ENCODE measurements at places on chromosomes 1 and 21. TPM values are rescaled to one million over a fixed set of nuclear protein-coding genes. Genes with fewer than 3 reads are reported as not detected.

OR2L8 gene
- total RNA-seq: not detected

DNA sequence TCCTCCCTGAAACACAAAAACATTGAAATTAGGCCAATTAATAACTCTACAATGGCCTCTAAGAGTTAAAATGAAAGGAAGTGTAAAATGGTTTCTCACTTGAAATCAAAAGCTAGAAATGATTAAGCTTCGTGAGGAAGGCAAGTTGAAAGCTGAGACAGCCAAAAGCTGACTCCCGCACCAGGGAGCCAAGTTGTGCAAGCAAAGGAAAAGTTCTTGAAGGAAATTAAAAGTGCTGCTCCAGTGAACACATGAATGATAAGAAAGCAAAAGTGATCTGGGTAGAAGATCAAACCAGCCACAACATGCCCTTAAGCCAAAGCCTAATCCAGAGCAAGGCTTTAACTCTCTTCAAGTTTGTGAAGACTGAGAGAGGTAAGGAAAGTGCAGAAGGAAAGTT is 22.8 kb downstream of the CYYR1 start:
- DNase-seq: no peak
- H3K27me3 ChIP-seq: no peaks in the 10 kb centered on the region
- H3K4me3 ChIP-seq: no peak overlapping the region
- H3K4me1 ChIP-seq: no peaks in the 10 kb centered on the region
- no peak overlapping the region for H3K27ac ChIP-seq

GRCh38 chr1:182890927-182891610 is 51.9 kb downstream of the DHX9 start:
- H3K27me3 ChIP-seq: no peaks in the 10 kb centered on the region
- DNase-seq: no peak
- no peak overlapping the region for H3K27ac ChIP-seq
- no peak overlapping the region for H3K4me3 ChIP-seq
- peaks cover 15% of the 10 kb centered on the region for H3K36me3 ChIP-seq

C1orf87 gene
- total RNA-seq: not detected

AK5 gene
- 0.22 TPM for total RNA-seq

DNA sequence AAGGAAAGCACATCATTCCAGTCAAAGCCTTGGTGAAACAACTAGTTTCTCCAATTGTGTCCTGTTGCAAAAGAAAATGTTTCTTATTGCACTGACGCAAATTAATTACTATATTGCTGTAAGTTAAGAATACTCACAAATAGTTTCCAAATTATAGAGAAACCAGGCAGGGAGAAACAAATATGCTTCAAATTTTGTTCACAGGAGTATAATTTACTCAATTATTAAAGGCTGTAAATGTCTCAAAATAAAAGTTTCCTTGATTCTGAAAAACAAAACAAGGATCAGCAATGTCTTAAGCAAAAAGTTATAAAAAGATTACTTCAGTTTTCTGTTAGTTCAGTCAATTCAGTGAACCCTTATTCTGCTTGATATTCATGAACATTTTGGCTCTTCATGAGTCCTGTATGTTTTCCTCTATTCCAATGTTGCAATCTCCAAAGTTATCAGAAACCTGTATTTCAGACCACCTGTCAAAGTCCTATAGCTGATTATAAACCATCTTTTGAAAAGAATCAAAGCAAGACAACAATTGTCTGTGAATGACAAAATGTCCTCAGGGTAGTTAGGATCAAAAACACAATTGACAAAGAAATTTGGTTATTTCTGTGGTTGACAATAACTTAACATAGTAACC is 11.7 kb upstream of the SYPL2 start:
- H3K4me1 ChIP-seq: no peaks in the 10 kb centered on the region
- no peaks in the 10 kb centered on the region for H3K27me3 ChIP-seq
- no peak overlapping the region for H3K4me3 ChIP-seq
- H3K36me3 ChIP-seq: no peaks in the 10 kb centered on the region

DNA sequence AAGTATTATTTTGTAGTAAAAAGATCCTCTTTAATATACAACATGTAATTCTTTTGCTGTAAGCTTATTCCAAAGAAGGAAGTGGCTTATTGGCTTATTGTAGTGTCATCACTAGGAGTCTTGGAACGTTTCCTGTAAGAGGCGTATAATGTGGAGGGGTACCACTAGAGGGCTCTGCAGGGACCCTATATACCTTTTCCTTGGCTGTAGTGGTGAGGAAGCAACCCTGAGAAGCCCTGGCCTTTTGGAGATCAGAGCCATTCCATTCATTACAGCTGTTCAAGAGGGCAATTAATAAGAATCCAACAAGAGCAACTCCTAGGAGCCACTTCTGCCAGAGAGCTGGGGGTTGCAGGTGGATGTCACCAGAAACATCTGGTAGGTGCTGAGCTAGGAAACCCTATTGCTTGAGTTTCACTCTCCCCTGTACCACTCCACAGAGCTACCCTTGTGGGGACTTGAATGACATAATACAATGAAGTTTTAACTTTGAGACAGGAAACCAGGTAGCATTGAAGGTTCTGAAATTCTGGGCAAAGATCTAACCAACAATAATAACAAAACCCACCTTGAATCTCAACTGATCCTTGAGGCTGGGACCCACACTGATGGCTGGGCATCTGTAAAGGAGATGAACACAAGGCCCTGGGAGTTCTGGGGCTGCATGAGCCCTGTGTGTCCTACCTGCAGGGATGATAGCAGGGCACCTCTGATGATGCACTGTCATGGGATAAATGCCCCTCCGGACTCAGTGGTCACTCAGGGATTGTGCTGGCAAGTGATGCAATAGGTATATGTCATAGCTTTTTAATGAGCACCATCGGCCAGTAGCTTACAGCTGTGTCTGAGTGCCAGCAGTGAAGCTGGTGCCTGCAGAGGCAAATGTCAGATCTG is 160.2 kb upstream of the COA6 start:
- H3K36me3 ChIP-seq: no peaks in the 10 kb centered on the region
- H3K4me3 ChIP-seq: no peak overlapping the region
- no peaks in the 10 kb centered on the region for H3K4me1 ChIP-seq
- no peak for DNase-seq
- no peaks in the 10 kb centered on the region for H3K27me3 ChIP-seq
- H3K27ac ChIP-seq: no peak overlapping the region

OVAAL gene
- total RNA-seq: not detected

Measured in HCT116 (cell line).